ENCODE measurements at places on chromosomes 3 and 15.

- no peak for DNase-seq
Observed at GRCh38 chr15:27330326-27330725, 359.3 kb downstream of the GABRG3 start.

DNA sequence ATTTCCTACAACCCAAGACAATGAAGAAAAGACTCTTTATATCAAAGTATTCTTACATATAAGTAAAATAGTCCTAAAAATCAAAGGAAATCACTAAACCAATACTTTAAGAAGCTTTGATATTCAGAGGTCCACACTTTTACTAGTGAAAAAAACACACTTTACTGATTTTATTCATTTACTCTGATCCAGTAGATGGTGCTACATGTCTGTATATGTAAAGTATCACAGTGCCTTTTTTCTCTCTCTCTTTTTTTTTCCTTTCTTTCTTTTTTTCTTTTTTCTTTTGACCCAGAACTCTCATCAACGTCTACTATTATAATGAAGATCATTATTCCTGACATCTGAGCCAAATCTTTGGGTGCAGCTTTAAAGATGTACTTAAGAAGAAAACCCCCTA is 10.8 kb upstream of the CCDC39 start:
- no peak for DNase-seq

GRCh38 chr15:59611276-59612260 is at the start of gene GCNT3:
TSS of gene GCNT3 (plus strand) at chr15:59611783. CDS start at chr15:59618239, 6,456 bp downstream.
- DNase-seq, result no peak

GRCh38 chr3:106140431-106140830 is 271.6 kb upstream of the CBLB start:
- DNase-seq, result no peak

DNA sequence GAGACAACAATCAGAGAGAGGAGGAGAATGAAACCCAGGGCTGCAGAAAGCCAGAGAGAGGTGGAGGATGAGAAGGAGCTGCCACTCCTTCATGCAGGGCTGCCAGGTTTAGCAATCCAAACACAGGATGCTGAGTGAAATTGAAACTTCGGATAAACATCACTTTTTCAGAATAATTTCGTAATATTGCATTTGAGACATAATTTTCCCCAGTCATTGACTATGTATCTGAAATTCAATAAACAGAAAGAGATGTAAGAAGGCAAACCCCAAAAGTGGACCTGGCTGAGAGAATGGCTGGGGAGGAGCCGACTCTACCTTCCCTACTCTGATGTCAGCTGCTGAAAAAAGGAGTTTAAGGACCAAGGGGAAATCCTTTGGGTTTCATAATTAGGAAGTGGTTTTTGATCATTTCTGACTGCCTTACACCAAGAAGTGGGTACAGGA is 33.8 kb downstream of the SLC9A9 start:
- DNase-seq, result no peak

GRCh38 chr15:92393071-92393979 is at the start of gene ST8SIA2:
TSS of gene ST8SIA2 (plus strand) at chr15:92393881. CDS start at chr15:92394065, 184 bp downstream.
- no peak for DNase-seq

GRCh38 chr15:80883641-80884040 is 104.5 kb downstream of the CEMIP start:
- DNase-seq, result no peak

DNA sequence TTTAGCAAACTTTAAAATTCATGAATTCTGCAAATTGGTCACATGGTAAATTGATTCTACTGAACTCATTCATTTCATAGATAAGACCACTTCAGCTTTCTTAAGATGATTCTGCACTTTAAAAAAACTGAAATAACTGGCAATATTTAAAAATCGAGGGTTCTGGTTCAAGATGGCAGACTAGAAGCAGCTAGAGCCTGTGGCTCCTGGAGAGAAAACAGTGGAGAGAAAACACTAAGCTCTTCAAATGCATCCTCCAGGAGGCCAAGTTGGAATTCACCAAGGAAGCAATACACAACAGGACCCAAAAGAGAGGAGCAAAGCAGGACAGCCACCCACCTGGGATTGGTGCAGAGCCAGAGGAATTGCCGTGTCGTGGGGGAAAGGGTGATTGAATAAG is 132.1 kb downstream of the SPATA16 start:
- DNase-seq, result no peak

GRCh38 chr3:140164922-140165590 is 230.1 kb downstream of the CLSTN2 start:
- no peak for DNase-seq

DNA sequence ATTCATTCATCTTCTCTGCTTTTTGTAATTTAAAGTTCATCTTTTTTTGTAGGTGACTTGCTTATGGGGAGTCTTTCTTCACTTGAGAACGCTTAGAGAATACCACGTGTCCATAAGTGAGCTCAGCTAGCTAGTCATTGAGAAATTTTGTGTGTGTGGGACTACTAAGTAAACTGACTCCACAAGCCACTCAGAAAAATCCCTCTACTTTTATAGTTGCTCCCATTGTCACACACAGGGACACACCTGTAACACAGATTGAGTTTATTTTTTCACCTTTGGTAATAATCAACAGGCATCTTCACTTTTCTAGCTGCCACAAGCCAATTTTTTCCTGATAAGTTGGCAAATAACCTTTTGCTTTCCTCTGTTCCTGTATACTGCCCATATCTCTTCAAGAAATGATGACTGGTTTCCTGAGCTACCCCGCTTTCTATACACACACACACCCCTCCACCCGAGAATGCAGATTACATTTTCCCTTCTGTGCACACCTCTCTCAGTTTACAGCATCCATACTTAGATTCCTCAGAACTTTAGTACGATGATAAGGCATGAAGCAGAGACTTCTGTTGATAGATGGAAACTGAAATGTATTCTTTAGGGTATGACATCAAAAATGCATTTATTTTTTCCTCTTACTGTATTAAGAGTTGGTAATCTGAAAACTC is 4.6 kb downstream of the TSC22D2 start:
- no peak for DNase-seq

DNA sequence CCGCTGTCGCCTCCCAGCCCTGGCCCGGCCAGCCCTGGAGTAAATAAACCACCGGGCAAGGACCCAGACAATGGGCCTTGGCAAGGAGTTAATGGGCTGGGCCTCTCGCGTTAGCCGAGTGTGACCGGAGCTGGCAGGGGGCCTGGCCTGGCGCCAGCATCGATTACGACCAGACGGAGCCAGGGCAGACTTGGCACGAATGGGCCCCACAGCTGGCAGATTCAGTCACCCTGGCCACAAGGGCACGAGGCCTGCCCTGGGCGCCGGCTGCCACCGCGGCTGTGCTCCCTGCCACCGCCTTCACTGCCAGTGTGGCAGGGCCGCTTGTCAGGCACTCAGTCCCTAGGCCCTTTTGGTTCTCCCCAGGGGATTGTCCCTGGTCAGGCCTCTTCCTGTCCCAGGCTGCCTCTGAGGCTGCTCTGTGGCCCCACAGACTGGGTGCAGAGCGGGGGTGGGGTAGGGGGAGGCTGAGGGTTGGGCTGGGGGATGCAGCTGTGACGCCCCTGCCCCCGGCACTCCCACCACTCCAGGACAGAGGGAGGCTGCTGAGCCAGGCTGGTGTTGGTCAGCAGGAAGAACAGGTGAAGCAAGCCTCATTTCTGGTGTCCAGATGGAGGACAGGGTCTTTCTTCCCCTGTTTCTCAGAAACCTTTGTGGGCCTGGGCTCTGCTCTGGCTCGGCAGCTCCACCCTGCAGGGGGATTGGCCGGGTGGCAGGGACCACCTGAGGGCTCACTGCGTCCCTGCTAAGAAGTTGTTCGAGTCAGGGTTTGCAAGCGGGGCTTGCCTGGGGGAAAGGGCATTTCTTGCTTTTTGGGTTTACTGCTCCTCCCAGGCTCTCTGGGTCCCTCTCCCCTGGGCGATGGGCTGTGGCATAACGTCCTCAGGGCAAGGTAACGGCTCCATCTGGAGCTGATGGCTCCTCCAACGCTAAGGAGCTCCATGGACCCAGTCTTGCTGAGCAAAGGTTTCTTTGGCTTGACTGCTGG is 30.5 kb upstream of the SRP14 start:
- DNase-seq, result no peak
